CD4-positive, alpha-beta T cell treated with Interleukin-4 for 1 hour (primary cell): ENCODE measurements at places on chromosomes 5 and 9.

- no peak for DNase-seq
These were observed 32.8 kb downstream of the OLFM1 start for GRCh38 chr9:135120249-135120648.

DNA sequence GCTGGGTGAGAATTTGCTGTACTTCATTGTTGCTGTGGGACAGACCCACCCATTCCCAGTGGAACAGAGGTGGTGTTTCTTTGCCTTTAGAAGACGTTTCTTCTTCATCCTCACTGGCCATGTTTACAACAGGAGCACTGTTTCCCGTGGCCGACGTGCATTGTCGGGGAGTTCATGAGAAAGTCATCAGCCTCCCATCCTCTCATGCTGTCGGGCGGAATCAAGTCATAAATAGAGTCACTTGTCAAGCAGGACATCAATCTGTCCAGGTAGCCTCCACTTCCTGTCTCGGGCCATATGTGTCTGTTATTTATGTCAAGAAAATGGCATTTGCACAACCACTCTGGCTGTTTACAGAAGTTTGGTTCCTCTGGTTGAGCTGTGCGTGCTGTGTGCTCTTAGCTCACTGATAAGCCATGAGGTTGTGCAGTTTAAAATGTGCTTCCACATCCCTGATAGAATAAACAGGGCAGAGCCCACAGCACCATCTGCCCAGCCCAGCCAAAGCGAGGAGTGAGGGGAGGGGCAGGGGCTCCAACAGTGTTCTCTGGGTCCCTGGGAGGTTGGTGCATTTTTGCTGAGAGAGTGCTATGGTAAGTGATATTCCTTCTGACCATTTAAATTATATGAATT is 401.9 kb upstream of the IRX2 start:
- DNase-seq = no peak

GRCh38 chr5:111552896-111553295 is 40.6 kb upstream of the STARD4 start:
- DNase-seq = no peak

GRCh38 chr9:99031319-99031718 is 73.6 kb upstream of the TGFBR1 start:
- no peak for DNase-seq

GRCh38 chr9:125568621-125569020 is 138.4 kb downstream of the MAPKAP1 start:
- DNase-seq = no peak

DNA sequence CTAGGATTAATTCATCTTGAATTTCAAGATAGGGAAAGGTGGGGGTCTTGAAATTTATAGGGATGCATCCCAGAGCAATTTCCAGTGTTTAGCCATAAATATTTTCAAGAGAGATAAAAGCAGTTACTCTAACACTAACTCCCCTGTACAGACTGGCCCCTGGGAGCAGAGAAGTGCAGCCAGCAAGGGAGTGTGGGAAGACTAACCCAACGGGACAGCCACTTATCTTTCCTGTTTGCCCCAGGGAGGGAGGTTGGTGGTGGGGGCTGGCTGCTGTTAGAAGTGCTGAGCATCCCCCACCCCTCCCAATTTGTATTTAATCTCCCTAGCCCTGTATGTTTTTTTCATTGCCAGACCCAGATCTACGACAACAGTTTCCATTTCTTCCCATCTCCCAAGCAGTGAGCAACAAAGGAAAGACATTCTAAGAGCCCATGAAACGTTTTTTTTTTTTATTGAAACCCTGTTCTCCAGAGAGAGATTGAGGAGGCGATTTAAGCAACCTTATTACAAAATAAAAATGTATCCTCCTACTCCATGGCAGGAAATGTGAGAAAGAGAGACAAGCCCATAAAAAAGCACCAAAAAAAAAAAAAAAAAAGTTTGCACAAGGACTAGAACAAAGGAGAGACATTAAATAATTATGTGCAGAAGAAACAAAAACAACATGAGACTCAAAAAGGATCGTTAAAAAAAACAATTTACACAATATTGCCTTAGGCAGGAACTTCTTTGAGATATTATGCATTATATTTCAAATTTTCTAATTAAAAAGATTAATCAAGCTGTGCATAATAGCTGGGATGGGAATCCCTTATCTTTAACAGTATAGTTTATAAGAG is 343.4 kb downstream of the ARHGEF28 start:
- no peak for DNase-seq
